ENCODE measurements at places on chromosomes 7 and 10. TPM values are rescaled to one million over a fixed set of nuclear protein-coding genes. Genes with fewer than 3 reads are reported as not detected.

The NOS3 gene
- 12.0 TPM for total RNA-seq

The PNLIPRP3 gene
- total RNA-seq = not detected

The PTN gene
- not detected for total RNA-seq

The HOXA5 gene
- total RNA-seq = 130 TPM

The NEUROG3 gene
- not detected for total RNA-seq

The CNNM1 gene
- total RNA-seq = 5.2 TPM

The PTF1A gene
- not detected for total RNA-seq

The FEZF1 gene
- total RNA-seq = not detected

The HNRNPH3 gene
- 1.5 TPM for total RNA-seq

The MLXIPL gene
- not detected for total RNA-seq

The AKR1B15 gene
- total RNA-seq = 0.72 TPM

Data from Caki2 (cell line).